ENCODE measurements at places on chromosomes 4 and X.

- no peak for DNase-seq
Measured at GRCh38 chrX:127879585-127879984, 172.6 kb downstream of the ACTRT1 start.

GRCh38 chr4:69092980-69093568 lies 3.2 kb upstream of the UGT2B7 start:
- no peak for DNase-seq

DNA sequence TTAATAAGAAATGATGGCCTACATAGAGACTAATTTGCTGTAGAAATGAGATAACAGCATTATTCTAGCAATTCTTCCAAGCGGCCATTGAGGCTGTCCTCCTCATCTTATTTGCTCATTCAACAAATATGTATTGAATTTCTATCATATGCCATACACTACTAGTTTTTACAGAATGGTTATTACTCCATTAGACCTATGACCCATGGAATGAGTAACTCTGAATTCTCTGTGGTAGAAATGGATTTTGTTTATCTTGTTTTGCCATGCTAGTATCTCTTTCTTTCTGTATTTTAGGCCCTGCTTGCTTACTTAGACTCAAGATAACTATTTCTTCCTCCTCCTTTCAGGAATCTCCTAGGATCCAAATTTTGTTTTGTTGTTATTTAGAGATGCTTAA lies 103.5 kb downstream of the RPA4 start:
- no peak for DNase-seq

DNA sequence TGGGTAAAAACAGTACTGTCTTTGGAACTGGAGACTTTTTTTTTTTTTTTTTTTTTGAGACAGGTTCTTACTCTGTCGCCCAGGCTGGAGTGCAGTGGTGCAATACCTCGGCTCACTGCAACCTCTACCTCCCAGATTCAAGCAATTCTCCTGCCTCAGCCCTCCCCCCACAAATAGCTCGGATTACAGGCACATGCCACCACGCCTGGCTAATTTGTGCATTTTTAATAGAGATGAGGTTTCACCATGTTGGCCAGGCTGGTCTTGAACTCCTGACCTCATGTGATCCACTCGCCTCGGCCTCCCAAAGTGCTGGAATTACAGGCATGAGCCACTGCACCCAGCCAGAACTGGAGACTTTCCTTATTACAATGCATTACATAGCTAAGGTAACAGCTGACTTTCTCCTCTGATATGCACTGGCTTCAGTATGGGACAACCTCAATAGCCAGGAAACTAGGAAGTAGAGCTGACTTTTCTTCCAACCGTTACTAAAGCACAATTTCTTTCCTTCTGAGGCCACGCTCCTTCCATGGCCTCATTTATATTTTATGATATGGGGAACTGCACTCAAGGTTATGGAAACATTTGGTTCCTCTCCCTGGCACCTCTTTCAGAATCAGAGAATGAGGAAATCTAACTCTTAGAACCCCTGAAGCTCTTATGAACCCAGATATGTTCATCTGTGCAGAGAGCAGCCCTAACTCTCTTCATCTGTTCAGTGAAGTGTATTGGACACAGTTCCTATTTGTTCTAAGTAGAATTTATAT lies 53.5 kb upstream of the FAM9B start:
- DNase-seq, result no peak

Data from activated CD4-positive, CD25-positive, alpha-beta regulatory T cell (primary cell).